LHCN-M2 (cell line): ENCODE measurements at places on chromosomes 3 and 15.
A peak's percentile ranks its signal among the peaks of the same experiment; 100 is the strongest.

- DNase-seq: no peak
Observed at GRCh38 chr3:8027954-8028353, 473.7 kb upstream of the LMCD1 start.

DNA sequence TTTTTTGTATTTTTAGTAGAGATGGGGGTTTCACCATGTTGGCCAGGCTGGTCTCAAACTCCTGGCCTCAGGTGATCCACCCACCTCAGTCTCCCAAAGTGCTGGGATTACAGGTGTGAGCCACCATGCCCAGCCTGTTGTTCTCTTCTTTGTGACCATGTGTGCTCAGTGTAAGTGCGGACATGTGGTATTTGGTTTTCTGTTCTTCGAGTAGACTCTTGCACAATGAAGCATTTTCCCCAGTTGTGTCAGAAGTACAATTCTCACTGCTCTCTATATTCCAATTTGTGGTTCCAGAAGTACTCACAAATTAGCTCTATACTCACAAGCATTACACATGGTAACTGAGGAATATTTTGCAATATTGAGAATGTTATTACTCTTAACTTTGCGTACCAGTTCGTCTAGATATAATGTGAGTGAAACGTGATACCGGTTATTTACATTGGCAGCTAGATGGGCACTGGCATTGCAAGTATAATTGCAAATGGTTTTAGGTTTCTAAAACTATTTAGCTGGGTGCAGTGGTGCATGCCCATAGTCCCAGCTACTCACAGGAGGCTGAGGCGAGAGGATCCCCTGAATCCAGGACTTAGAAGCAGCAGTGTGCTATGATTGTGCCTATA, 34.2 kb upstream of the MTMR14 start:
- no peak for DNase-seq

- DNase-seq: peak; percentile 81
Observed at GRCh38 chr15:74799856-74800558, 12.6 kb upstream of the LMAN1L start.

DNA sequence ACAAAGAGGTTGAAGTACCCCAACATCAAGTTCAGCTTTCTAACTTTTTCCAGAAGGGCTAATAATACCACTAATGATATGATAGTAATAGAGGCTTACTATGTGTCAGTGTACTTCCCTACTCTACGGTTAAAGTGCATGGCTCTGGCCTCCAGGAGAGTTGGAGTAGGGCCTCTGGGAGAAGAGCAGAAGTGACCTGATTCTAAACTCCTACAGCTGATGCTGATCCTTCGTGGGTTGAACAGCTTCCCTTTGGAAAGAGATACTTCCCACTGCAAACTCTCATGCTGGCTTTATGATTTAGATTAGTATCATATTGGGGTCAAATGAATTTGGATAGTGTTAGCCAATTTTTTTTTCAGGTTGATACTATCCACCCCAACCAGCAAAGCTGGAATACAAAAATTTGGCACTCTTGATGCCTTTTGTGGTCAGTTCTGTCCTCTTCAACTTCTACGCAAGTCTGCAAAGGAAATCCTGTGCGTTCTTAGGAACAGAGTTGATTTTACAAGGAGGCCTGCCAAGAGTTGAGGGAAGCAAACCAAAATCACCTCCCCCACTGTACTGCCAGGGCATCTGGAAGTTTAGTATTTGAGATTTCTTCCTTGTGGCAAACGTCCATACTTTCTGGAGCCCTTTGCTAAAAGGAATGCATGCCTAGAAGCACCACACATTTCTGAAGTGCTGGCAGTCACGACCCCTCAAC, 17.8 kb downstream of the TMEM212 start:
- DNase-seq: no peak

GRCh38 chr15:79221696-79222095, 60.8 kb upstream of the ANKRD34C start:
- DNase-seq: no peak

DNA sequence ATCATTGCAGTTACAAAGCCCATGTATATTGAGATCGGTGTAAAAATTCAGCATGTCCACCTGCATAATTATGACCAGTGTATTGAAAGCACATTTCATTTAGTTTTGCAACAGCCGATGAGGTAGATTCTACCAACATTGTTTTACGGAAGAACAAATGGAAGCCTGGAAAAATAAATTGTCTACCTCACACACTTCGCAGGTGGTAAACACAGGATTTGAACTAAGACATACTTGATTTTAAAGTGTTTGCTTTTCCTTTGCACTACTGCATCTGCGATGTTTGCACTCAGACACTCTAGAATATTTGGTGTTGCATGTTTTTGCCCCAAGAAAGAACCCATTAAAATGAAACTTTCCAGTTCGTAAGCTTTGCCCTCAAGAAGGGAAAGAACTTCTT, 148.4 kb downstream of the PGPEP1L start:
- no peak for DNase-seq

DNA sequence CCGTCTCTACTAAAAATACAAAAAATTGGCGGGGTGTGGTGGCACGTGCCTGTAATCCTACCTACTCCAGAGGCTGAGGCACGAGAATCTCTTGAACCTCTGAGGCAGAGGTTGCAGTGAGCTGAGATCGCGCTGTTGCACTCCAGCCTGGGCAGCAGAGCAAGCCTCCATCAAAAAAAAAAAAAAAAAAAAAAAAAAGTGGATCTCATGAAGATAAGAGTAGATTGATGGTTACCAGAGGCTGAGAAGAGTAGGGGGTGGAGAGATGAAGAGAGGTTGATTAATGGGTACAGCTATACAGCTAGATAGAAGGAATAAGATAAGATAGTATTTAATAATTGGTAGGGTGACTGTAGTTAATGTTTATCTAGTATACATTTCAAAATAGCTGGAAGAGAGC, 65.9 kb upstream of the LRRC3B start:
- no peak for DNase-seq

DNA sequence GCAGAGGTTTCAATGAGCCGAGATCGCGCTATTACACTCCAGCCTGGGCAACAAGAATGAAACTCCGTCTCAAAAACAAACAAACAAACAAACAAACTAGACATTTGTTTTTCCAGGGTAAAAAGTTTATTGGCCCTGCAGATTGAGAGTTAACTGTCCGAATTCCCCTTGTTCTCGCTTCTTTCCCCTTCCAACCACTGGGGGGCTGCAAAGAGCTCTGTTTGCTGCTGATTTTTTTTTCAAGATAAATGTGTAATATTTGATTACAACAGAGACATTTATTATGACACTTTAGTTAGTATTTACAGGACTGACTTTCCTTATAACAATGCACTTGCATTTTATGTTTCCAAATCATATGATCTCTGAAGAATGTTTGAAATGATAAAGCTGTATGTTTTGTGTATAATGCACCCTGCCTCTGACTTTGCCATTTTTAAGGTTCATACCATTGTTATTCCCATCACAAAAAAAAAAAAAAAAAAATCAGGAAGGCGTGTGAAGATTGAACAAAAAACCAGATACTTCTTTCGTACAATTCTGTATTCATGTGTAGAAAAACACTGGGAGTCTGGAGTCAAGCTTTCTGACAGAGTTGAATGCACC, 2.8 kb downstream of the CLSTN2 start:
- peak; percentile 39 for DNase-seq

DNA sequence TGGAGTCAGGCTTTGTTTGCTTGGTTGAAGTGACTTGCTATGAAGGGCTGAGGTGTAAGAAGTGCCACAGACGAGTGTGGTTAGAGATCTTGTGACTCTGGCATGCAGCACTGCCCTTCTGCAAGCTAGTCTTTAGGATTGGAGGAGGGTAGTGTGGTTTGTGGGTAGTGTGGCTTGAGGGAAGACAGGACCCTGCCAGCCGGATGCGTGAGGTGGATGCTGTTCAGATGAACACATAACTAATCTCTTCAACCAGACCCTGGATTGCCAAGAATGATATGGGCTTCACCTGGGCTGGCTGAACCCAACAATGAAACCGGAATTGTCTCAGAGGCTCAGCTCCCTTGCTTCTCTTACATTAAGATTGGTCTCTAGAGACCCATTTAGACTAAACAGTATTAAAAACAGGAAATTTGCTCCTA, 32.7 kb downstream of the STARD9 start:
- DNase-seq: peak; percentile 69

DNA sequence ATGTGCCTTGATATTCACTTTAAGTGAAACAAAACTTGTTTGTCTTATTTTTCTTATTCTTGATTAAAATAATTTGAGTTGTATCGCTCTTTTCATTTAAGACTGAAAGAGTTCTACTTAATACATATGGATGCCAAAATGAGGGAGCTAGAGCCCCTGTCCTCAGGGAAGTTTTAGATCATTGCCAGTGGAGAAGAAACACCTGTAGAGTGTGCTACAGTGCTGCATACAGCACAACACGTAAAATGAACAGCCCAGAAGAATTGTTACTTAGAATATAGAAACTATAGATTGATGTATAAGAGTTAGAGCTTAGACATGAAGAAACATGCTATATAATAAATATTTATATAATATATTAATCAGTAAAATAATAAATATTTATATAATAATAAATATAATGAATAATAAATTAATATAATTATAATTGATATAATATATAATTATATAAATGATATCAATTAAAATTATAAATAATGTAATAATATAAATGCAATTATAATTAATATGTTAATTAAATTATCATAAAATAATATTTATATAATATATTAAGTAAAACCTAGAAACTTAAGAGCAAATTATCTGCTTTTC, 1234.7 kb downstream of the ROBO2 start:
- no peak for DNase-seq

DNA sequence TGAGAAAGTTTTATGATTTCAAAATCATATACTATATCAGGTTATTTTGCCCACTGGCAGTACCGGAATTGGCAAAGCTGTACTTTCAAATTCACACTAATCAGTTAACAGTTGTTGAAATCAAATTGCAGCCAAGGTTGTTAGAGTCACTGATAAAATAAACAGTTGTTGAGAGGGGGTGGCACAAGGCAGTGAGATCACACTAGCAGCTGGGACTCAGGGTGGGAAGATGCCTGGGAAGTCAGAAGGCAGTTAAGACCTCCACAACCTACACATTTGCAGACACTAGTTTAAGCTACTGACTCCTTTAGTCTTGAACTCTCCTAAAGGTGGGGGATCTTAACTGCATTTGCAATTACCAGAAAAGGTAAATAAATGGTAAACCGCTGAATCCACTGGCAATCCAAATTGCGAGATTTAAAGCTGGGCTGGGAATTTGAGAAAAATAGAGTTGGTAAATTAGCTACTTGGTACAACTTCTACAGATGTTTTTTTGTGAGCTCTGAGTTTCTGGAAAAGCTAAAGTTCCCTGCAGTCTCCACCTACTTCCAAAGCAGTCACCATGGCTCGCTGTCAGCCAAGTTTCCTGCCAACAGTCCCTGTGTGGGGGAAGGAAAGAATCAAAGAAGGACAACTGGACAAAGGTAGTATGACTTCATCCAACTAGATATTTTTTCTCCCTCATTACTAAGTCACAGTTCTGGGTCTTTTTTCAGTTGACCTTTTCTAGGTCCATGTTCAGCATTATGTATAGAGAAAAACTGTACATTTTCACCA, 105.7 kb downstream of the ZNF385D start:
- DNase-seq: peak; percentile 90

DNA sequence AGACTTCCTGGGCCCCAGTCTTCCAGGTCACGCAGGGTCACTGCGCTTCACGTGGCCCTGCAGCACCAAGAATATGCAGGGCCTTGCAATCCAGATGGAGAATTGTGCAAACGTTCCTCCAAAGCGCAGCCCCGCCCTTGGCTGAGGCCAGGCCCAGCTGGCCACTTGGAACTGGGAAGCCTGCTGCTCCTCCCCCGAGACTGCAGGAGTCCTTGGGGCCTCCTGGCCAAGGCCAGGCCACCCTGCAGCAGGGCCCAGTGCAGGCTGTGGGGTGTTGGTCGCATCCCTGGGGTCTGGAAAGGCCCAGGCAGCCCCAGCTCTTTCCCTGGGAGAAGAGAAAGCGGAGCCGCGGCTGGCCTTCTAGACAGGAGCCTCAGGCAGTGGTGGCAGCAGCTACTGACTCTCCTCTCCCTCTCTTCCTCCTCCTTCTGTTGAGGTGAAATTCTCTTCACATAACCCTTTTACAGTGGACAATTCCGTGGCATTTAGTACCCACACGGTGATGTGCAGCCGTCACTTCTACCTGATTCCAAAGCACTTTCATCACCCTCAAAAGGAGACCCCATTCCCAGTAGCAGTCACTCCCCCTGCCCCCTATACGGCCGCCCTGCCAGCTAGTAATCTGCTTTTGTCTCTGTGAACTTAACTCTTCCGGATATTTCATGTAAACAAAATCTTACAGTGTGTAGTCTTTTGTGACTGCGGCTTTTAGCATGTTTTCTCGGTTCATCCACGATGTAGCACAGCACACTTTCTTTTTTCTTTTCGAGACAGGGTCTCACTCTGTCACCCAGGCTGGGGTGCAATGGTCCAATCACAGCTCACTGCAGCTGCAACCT, 103.9 kb downstream of the TMEM266 start:
- peak; percentile 23 for DNase-seq

- no peak for DNase-seq
Observed at GRCh38 chr3:162945626-162946025, 1449.0 kb downstream of the OTOL1 start.

DNA sequence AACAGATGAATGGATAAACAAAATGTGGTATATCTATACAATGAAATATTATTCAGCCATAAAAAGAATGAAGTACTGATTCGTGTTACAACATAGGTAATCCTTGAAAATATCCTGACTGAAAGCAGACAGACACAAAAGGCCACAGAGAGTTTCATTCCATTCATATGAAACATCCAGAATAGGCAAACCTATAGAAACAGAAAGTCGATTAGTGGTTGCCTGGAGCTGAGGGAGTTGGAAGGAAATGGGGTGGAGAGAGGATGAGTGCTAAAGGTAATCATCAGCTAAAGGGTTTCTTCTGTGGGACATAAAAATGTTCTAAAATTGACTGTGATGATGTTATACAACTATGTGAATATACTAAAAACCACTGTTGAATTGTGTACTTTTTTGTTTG, 22.9 kb downstream of the FOXP1 start:
- no peak for DNase-seq

- no peak for DNase-seq
Observed at GRCh38 chr3:186682812-186683211, 17.0 kb downstream of the HRG start.

DNA sequence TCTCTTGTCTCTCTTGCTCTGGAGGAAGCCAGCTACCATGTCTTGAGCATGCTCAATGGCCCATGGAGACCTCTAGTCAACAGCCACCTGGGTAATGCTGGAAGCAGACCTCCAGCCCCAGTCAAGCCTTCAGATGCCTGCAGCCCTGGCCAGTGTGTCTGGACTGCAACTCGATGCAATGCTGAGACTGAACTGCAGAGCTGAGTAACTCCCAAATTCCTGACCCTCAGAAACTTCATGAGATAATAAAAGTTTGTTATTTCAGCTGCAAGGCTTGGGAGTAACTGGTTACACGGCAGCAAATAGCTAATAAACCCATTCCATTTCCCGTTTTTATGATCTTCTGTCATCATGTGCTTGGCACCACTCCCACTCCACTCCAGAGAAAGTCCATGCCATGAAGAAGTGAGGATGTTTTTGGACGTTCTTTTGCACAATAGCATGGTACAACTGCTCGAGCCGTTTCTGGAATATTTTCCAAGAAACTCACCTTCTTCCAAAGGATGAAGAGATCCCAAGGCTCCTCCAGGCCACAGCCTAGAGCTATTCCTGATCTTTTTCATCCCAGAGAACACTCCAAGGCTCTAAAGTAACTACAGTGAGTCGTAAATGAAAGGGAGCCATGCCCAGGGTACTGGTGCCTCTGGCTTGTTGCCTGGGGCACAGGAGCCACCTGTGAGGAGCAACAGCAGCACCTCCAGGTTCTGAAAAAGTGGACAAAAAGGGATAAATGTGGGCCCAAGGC, 72.0 kb upstream of the KLF13 start:
- peak; percentile 82 for DNase-seq

GRCh38 chr3:59127071-59127470, 77.2 kb upstream of the CFAP20DC start:
- DNase-seq: peak; percentile 69

- DNase-seq: no peak
Observed at GRCh38 chr15:62026487-62027262, 33.6 kb downstream of the VPS13C start.
